ENCODE measurements at places on chromosomes 4 and X.
A peak's percentile ranks its signal among the peaks of the same experiment; 100 is the strongest.

DNA sequence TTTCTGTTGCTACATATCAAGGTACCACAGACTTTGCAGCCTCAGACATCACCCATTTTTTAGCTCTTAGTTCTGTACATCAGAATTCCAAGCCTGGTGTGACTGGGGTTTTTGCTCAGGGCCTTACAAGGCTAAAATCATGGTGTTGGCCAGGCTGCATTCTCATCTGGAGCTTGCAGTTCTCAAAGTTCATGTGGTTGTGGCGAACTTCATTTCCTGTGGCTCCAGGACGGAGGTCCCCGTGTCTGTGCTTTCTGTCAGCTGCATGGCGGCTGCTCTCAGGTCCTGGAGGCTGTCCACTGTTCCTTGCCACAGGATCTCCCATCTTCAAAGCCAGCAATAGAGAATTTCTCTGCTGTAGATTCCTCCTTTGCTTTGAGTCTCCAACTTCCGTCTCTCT, 157.4 kb downstream of the STIM2 start:
- DNase-seq, result no peak

DNA sequence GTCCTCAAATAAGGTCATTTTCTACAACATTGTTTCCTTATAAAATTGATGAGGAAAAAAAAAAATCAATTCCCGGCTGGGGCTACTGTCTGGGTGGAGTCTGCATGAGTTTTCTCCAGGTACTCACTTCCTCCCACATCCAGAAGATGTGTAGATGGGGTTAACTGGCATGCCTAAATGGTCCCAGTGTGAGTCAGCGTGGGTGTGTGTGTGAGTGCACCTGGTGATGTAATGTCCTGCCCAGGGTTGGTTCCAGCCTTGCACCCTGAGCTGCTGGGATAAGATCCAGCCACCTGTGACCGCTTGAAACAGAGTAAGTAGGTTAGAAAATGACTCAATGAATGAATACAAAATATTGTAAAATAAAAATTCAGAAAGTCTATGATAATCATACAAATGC, 11.1 kb downstream of the USP26 start:
- no peak for DNase-seq

GRCh38 chr4:92992758-92993157, 689.0 kb downstream of the GRID2 start:
- DNase-seq, result no peak

DNA sequence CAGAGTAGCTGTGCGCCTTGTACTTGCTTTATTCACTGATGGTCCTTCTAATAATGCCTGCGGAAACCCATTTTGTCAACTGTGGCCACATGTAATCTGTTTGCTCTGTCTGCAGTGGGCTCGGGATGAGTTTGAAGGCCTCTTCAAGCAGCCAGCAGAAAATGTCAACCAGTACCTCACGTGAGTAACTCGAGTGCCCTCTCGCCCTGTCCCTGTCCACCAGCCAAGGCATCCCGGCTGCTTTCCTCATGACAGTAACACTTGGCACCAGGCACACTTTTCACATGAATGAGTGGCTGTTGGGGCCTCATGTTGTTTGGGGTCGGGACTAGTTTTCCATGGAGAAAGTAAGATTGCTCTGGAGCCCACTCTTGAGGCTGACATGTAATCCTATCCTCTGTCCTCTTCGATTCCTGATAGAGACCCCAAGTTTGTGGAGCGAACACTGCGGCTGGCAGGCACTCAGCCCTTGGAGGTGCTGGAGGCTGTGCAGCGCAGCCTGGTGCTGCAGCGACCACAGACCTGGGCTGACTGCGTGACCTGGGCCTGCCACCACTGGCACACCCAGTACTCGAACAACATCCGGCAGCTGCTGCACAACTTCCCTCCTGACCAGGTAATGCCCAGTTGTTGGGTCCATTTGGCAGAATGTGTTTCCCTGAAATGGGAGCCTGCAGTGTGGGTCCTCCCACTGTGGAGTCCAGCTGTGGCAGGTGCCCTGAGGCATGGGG, 8.8 kb upstream of the CDK16 start:
- DNase-seq, result no peak

GRCh38 chr4:173252024-173252935, 81.9 kb downstream of the HMGB2 start:
- DNase-seq, result peak; percentile 6

DNA sequence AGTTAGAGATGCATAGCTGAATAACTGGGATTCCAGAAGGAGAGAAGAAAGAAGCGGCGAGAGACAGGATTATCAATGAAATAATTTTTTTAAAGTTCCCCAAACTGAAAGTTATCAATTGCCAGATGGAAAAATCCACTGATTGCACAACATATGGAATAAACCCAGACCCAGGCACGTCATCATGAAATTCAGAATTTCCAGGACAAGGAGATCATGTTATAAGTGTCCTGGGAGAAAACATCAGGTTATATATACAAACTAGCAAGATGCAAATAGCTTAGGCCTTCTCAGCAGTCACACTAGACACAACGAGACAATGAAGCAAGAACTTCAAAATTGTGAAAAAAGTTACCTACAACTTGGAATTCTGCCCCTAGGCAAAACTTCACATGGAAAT, 200.0 kb downstream of the PALLD start:
- DNase-seq, result no peak

DNA sequence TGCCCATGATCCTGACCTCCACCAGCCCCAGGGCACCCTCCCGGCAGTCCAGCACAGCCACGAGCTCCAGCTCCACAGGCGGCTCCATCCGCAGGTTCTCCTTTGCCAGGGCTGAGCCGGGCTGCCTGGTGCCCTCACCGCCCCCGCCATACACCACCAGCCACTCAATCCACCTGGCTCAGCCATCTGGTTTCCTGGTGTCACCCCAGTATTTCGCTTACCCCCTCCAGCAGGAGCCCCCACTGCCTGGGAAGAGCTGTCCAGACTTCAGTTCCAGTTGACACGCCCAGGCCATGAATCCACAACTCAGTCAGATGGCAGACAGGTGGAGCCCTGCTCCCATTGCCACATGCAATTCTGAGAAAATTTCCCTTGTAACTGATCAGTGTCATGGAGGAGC, 3.9 kb downstream of the SHISA3 start:
- DNase-seq, result no peak

DNA sequence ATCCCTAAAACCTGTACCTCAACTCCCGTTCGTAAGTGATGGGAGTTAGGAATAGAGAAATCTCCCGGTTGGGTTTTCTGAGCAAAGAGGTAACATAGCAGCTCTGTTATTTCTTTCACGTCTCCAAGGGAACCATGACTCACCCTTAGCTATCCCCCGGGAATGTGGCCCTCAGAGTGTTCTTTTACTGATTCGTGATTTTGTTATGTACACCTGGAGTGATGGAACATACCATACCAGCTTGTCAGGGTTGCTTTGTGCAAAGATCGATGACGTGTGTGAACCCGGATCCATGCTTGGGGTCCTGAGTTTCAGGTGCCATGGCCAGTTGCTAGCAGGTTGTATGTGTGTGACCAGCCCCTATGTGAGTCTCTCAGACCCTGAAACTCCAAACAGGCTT, 52.6 kb downstream of the HPRT1 start:
- DNase-seq, result no peak

DNA sequence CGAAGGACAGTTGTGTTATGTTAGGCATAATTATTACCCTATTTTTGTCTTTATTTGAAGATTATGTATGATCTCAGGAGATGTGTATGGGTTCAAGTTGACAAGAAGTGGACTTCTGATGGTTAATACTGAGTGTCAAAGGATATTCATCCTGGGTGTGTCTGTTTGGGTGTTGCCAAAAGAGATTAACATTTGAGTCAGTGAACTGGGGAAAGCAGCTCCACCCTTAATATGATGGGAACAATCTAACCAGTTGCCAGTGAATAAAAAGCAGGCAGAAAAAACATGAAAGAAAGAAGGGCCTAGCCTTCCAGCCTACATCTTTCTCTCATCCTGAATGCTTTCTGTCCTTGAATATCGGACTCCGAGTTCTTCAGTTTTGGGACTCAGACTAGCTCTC, 332.6 kb downstream of the DTHD1 start:
- DNase-seq, result no peak

GRCh38 chr4:3440011-3440410, 1.8 kb upstream of the HGFAC start:
- no peak for DNase-seq

DNA sequence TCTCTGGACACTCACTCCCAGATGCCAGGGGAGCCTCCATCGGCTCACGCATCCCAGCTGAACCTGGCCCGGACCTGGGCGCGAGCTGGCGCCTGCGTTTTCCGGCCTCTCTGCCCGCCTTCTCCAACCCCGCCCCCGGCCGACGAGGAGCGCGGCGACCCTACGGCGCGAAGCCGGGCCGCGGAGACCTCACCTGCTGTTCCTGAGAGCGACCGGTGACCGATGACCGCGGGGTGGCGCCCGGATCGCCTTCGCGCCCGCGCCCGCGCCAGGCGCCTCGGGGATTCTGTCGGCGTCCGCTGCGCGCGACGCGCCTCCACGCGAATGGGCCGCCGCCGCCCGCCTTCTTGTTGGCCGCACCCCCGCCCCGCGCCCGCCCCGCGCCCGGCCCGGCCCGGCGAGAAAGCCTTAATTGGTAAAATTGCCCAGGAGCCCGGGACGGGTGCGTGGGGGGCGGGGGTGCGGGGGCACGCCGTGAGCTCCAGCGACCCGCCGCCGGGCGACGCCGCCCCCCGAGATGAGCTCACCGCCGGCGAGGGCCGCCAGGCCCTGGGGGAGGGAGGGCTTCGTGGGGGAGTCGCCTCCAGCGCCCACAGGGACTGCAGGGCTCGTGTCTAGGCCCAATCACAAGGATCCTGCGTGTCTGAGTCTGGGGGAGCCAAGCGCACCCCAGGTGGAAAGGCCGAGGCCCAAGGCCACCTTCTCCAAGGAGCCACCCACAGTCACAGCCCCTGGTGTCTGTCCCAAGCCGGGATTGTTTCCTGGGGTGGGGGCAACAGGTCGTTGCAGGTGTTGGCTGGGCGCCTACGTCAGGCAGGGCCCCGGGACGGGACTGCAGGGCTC, at the start of gene FLNA:
FLNA (minus strand) TSS at position 322 of the 843 bp plus-strand sequence. CDS start 3,389 bp downstream, outside the sequence.
- DNase-seq, result peak; percentile 18

- no peak for DNase-seq
These were observed 47.1 kb downstream of the FHDC1 start for GRCh38 chr4:152983221-152983620.

DNA sequence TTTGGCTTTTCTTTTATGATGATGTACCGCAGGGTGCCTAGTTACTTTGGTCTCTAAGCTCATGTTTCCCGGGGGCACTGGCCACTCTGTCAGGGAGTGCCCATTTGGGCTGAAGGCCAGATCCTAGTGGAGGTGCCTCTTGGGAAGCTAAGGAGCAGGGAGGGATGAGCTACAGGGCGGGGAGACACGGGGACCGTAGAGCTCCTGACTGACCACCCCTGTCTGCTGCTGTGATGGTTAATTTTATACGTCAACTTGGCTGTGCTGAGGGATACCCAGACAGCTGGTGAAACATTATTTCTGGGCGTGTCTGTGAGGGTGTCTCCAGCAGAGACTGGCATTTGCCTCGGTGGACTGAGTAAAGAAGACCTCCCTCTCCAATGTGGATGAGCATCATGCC, 24.9 kb upstream of the CLDN24 start:
- DNase-seq, result no peak

DNA sequence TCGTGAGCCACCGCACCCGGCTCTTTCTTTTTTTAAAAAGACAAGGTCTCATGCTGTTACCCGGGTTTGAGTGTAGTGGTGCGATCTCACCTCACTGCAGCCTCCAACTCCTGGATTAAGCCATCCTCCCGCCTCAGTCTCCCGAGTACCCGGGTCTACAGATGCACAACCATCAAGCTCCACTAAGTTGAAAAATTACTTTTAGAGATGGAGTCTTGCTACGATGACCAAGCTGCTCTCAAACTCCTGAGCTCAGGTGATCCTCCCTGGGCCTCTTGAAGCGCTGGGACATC, 2.0 kb downstream of the SLC25A6 start:
- no peak for DNase-seq

DNA sequence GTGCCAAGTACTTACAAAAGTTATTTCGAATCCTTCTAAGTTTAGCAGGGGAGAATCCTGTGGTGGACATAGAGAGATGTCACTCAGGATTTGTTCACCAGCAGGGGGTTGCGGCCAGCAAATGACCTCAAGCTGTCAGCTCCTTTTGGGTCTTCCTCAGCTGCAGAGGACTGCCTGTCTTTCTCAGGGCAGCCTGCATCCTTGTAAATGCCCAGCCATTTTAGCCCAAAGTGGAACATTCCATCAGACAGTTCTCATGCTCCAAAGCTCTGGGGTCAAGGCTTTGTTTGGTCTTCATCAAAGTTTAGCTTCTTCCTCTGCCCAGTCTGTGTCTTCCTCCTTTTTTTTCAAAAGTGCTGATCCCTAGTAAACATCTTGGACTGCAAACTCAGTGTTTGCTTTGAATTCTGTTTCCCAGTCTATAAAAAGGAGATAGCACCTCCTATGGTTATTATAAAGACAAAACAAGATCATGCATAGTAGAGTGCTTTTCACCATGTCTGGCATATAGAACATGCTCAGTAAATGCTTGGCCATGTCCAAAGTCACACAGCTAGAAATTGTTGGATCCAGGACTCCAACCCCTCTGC, 156.4 kb upstream of the GATB start:
- no peak for DNase-seq

DNA sequence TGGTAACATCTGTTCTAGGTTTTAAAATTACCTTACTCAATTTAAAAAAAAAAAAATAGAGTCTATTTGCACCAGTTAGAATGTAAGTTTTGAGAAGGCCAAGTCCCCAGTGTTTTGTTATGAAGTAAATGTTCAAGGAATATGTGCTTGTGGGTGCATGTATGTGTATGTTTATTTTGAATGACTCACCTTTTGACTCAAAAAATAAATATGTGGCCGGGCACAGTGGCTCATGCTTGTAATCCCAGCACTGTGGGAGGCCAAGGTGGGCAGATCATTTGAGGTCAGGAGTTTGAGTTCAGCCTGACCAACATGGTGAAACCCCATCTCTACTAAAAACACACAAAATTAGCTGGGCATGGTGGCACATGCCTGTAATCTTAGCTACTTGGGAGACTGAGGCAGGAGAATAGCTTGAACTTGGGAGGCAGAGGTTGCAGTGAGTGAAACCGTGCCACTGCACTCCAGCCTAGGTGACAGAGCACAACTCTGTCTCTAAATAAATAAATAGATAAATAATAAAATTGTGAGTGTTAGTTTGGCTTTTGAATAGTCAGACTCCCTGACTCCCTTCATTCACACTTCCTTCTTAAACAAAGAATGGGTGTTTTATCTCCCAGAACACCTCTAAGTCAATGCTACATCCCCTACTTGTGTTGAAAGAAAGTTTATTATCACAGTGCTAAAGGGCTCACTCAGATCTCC, 511.3 kb upstream of the PCDH7 start:
- DNase-seq, result no peak

Data from stimulated activated CD4-positive, alpha-beta T cell treated with anti-CD3 and anti-CD28 coated beads, Interleukin-4, amount 100 ng/mL, for 24 hours (primary cell).